ENCODE measurements at places on chromosomes 7 and 10. TPM values are rescaled to one million over a fixed set of nuclear protein-coding genes. Genes with fewer than 3 reads are reported as not detected.
A peak's percentile ranks its signal among the peaks of the same experiment; 100 is the strongest.

DNA sequence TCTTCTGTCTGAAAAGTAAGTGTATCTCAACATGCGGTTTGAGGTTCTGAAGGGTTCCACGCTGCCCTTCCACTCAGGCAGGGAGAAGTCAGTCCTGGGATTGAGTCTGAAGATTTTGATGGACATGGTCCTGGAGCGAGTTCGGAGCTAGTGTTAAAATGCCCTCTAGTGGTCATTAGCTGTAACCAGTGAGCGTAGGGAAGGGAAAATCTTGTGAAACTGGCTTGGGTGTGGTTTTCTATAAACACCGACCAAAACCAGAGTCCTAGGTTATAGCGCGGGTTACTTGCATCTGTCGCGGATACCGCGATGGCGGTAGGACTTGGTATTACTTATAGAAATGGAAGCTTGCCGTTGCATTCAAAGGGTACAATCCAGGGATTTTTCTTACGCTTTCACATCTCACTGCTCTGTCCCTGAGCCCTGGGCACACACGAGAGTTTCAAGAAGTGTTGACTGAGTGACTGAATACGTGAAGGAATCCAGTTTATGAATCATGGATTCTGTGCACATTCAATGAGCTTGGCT, 348.2 kb upstream of the C7orf33 start:
- no peak for DNase-seq

GRCh38 chr10:35486297-35486990, 118.7 kb upstream of the GJD4 start:
- DNase-seq = no peak

GRCh38 chr7:110612680-110613079, 478.2 kb upstream of the LRRN3 start:
- DNase-seq = no peak

- no peak for DNase-seq
Observed at GRCh38 chr10:103941801-103942200, 23.8 kb upstream of the STN1 start.

DNA sequence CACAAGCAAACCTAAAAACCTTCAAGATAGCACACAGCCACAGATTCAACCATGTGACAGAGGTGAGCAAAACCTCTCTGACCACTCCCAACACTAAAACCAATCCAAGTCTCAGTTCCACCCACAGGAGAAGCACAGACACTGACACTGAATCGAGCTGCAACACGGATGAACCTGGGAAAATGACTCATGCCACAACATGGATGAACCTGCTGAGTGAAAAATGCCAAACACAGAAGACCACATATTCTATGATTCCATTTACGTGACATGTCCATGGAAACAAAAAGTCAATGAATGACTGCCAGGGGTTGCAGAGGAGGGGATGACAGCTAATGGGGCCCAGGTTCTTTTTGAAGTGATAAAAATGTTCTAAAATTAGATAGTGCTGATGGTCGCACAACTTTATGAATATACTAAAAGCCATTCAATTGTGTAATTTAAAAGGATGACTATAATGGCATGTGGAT, 22.0 kb downstream of the CYTH3 start:
- no peak for DNase-seq

DNA sequence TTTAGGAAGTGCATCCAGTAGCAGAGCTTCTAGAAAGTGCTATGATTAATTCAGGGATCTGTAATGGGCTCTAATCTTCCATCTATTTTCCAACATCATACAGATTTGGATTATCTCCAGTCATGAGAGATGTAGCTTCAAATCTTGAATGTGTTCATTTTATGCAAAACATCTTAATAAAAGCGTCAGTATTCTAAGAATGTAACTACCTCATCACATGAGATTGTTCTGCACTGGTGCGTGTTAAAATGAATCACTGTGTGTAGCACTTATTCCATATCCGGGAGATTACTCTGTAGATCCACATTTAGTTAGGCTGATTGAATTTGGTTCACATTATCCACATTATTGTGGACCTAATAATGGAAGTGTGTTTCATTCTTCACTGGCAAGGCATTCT, 344.9 kb upstream of the CHRM2 start:
- DNase-seq = no peak

GRCh38 chr7:38425509-38425908, 152.1 kb upstream of the TARP start:
- DNase-seq = no peak

GRCh38 chr7:156661637-156662036, 21.1 kb downstream of the RNF32 start:
- no peak for DNase-seq

GRCh38 chr7:122212754-122213153, 68.7 kb upstream of the AASS start:
- no peak for DNase-seq

DNA sequence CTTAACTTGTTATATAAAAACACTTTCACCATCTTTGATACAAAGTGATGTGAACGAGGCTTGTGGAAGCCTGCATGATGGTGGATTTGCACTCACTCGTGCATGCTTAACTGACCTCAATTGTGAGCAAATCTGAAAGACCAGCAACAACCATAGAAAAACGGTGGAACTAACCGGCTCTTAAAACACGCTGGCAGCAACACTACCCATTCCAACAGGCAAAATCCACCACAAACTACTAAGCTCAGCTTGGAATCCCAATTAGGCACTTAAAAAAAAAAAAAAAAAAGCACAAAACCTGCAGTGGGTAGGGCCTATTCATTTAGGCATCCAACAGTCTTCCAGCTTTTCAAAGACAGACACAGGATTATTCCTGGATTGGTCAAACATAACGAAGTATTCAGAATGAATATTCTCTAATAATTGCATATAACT, 1.8 kb downstream of the GDI2 start:
- DNase-seq = no peak

- DNase-seq = peak; percentile 31
Observed at GRCh38 chr10:132626019-132626760, 88.6 kb downstream of the INPP5A start.

DNA sequence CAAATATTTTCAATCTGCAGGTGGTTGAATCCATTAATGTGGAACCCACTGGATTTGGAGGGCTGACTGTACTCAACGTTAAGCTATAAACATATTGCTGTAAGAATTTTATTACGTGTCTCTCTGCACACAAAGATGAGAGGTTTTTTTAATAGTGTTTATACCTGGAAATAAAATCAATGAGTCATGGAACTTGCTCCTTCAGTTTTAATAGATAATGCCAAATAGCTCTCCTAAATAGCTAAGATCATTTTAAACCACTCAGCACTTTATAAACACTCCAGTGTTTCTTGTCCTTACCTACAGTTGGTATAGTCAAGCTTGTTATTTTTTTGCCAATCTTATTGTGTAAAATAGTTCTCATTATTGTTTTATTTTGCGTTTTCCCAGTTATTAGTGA, 455.6 kb upstream of the FZD8 start:
- no peak for DNase-seq

DNA sequence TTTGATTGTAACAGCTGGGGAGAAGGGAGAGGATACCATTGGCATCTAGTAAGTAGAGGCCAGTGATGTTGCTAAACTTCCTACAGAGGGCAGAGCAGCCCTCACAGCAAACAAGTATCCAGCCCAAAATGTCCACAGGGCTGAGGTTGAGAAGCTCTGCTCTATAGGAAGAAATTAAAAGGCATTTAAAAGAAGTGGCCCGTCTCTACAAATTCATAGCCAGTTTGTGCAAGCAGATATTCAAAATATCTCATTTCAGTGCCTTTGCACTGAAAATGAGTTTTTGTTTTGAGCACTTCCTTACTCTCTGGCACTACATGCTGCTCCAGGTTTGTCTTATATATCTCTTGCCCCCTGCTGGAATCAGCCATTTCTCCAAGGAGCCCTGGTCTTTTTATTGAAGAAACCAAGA, 330.0 kb downstream of the BBS9 start:
- no peak for DNase-seq

GRCh38 chr7:89104748-89105685, 309.5 kb upstream of the TEX47 start:
- no peak for DNase-seq

DNA sequence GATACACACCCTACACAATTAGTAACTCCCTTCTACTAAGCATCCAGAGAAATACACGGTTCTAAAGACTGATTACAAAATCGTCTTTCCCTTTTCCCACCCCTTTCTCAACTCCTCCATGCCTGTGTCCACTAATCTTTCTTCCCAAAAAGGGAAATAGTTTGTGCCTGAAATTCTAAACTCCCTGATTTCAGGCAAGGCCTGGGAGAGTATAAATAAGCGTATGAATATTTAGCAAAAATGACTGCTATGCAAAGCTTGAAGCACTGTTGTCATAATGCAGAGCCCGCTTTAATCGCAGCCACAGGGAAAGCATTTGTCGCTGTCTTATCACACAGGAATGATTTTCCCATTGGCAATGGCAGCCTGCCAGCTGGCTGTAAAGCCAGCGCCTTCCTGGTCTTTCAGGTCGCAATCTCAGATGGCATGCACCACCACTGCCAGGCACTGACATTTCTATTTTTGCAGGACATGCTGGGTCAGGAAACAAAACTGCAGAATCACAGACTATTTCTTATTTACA, 142.9 kb upstream of the PCGF5 start:
- DNase-seq = peak; percentile 89

- no peak for DNase-seq
Observed at GRCh38 chr7:142516038-142516501, 233.2 kb upstream of the PRSS1 start.

DNA sequence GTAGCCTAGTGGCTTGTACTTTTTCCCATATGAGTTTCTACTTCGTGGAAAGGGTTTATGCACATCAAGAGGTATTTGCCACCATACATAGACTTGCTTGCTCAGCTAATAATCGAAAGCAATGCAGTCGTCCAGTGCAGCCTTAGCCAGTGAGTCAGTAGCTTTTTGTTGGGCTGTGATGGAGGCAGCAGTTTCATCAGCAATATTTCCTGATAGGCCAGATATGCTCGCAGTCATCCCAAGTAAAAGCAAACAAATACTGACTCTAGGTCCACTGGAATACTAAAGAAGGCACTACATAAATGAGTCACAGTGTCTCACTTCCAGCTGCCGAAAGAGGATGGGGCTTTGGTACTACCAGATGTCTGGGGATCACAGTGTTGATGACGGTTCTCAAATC, 2.1 kb upstream of the BNIP3 start:
- DNase-seq = no peak

GRCh38 chr10:103767756-103768155, 87.6 kb downstream of the SH3PXD2A start:
- no peak for DNase-seq

DNA sequence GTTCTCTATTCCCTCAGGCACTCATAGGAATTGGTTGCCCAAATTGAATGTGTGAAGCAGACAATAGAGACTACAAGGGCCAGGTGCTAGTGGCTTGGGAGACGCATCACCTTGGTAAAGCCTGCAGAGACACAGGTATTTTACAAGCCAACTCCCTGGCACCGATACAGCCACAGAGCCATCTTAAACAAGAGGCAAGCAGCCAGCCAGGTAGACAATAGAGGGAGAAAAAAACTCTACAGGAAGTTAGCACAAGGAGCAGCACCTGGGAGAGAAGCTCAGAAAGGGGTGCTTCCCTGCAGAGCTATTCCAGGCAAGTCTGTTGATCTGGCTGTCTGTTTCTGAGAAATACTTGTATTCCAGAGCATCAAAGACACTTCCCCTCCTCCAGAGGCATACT, 43.0 kb upstream of the CDK1 start:
- DNase-seq = no peak

GRCh38 chr10:97280783-97281182, 11.7 kb downstream of the ARHGAP19 start:
- DNase-seq = no peak

DNA sequence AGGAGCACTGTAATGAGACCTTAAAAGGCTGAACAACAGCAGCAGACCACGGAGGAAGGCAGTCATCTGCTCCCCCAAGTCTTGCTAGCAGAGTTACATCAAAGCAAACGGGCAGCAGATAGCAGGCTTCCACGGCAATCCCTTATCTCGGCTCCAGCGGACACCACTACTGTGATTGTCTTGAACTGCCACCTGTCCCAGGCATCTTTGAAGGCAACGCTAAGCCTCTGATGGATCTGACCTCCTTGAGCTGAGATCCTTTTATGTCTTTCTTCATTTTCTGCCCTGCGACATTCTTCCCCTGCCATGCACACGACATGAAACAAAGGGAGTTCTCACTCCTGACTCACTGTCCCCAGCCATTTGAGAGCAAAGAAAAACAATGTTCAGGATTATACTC, 111.7 kb downstream of the GLI3 start:
- DNase-seq = no peak

GRCh38 chr7:43112941-43113621, 634 bp downstream of the HECW1 start:
- DNase-seq = peak; percentile 40

DNA sequence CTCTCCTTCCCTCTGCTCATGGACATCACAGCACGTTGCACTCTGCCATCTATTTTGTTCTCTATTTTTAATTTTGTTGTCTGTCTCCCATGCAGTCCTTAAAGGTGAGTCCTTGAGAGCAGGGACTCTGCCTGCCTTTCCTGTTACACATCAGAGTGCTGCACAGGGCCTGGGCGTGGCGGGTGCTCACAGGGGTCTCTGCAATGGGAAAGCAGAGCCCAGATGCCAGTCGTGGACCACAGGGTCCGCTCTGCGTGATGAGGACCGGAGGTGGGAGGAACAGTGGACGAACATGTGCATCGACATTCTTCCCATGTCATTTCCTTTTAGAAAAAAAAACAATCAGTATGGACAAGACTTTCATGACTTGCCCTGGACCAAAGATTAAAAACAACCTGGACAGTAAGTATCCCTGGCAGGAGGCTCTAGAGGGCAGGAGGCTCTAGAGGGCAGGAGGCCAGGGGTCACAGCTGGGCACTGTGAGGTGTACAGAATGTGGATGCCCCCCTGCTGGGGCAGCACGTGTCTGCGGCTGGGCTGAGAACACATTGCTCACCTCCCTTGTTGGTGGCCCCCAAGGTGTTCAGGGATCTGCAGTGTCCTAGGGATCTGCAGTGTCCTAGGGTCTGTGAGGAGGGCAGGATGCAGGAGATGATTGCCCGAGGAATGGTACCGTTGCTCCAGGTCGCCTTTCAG, 29.6 kb upstream of the ZNF488 start:
- DNase-seq = no peak

- DNase-seq = no peak
Observed at GRCh38 chr10:77594471-77594783, 43.2 kb downstream of the KCNMA1 start.

DNA sequence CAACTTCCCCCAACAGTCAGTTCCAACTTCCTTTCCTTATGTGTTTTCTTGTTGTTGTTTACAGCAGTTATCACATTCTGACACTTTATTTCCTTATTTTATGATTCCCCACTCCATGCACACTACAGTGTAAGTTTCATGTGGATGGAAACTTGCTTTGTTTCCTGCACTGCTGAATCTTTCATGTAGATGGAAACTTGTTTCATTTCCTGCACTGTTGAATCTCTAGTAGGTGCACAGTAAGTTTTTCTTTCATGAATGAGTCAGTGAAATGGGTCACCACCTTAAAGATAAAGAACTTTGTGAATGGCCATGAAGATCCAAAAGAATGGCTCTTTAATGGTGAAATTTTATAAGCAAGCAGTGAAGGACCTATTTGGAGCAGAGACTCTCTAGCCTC, 61.4 kb downstream of the SHOC2 start:
- no peak for DNase-seq

Gene GSTK1
- total RNA-seq = 276 TPM

Gene CCDC172
- not detected for total RNA-seq

Gene MYH16
- not detected for total RNA-seq

Gene OR9A2
- total RNA-seq = 0.22 TPM

Gene CHCHD1
- total RNA-seq = 28.0 TPM

Gene SHOC2
- 40.8 TPM for total RNA-seq

Gene SLC18A3
- total RNA-seq = not detected

Gene A1CF
- total RNA-seq = 0.16 TPM

Gene AP1S1
- total RNA-seq = 14.1 TPM

Gene FOXI2
- total RNA-seq = not detected

Gene ZCCHC24
- 53.3 TPM for total RNA-seq

Gene CTAGE6
- 0.11 TPM for total RNA-seq

Gene GIMAP8
- 14.4 TPM for total RNA-seq

Gene CFTR
- 0.86 TPM for total RNA-seq
